Activated CD4-positive, alpha-beta T cell treated with anti-CD3 and anti-CD28 coated beads, Interleukin-10, Interleukin-2, amounts not matched to agents 100 ng/mL and 50 ng/mL, durations not matched to agents 16 hours and 8 hours (primary cell): ENCODE measurements at places on chromosomes 7 and 10.

DNA sequence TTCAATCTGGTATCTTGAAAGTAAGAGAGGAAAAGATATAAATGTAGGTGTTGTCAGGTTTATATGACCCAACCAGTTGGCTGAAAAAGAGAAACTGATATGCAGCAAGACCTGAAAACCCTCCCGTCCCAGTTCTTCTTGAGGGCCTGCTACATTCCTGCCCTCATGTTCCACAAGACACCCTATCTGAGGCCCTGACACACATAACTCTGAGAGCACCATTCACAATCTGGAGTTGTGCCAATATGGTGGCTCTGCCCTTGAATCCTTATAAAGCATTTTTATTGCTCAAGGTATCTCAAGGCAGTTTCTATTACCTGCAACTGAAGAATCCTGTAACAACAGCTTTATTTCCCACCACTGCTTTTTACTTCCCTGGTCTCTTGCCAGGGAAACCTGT lies 17.0 kb downstream of the XPNPEP1 start:
- DNase-seq: no peak

DNA sequence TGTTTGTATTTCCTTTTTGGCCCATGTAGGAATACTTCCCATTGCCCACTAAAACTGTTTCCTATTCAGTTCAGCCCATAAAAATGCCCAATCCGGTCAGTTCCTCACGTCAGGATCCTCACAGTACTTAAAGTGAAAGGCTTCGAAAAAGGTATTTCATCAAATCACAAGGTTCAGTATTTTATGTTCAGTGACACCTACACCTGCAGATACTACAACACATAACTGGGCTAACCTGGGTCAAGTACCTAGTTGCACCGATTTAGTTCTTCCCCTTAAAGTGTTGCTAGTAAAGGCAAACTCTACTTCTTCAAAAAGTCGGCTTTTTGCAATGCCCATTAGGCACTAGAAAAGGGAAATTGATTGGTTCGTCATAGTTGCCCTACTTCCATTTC lies 1.1 kb downstream of the SNX13 start:
- DNase-seq: no peak

DNA sequence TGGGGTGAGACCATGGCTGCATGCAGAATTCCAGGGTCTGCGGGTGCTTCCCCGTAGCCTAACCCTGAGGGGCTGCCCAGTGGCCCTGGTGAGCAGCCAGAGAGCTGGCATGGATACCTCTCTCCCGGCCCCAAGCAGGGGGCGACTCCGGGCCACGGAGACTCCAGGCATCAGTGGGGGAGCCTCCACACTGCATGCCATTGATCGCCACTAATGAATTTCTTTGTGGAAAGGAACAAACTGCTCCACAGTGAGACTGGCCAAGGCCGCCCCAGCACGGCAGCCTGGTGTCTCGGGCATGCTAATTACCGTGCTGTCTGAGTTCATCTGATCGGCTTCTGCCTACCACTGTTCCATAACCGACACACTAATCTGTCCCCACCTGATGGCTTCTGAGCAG lies 184.4 kb downstream of the GRID1 start:
- no peak for DNase-seq

DNA sequence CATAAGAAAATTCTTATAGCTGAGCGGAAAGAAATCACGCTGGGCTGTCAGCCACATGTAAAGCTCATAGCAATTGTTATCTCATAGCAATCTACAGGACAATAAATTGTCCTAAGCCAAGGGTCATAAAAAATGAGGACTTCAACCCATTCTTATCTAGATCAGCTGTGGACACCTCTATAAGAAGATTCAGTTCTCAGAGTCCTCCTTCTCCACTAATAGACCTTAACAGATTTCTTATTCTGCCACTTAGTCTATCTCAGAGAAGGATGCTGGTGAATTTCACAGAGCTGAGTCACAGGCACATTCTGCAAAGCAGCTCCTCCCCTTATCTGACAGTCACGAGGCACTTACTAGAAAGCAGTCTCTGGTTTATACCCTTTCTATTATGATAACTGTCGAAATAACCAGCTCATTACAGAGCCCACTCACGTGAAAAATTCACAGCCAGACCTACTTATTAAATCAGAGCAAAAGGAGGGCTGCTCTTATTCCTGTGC lies 185.3 kb upstream of the PCLO start:
- DNase-seq: no peak

GRCh38 chr7:99061001-99061776 lies 82.7 kb downstream of the SMURF1 start:
- DNase-seq: no peak
